ENCODE measurements at places on chromosomes 2 and 18. TPM values are rescaled to one million over a fixed set of nuclear protein-coding genes. Genes with fewer than 3 reads are reported as not detected.

- no peaks in the 10 kb centered on the region for H3K36me3 ChIP-seq
- H3K27me3 ChIP-seq, result no peaks in the 10 kb centered on the region
- no peaks in the 10 kb centered on the region for H3K4me1 ChIP-seq
- H3K4me3 ChIP-seq, result no peak overlapping the region
Observed at GRCh38 chr2:165889798-165890197, 63.8 kb downstream of the TTC21B start.

DNA sequence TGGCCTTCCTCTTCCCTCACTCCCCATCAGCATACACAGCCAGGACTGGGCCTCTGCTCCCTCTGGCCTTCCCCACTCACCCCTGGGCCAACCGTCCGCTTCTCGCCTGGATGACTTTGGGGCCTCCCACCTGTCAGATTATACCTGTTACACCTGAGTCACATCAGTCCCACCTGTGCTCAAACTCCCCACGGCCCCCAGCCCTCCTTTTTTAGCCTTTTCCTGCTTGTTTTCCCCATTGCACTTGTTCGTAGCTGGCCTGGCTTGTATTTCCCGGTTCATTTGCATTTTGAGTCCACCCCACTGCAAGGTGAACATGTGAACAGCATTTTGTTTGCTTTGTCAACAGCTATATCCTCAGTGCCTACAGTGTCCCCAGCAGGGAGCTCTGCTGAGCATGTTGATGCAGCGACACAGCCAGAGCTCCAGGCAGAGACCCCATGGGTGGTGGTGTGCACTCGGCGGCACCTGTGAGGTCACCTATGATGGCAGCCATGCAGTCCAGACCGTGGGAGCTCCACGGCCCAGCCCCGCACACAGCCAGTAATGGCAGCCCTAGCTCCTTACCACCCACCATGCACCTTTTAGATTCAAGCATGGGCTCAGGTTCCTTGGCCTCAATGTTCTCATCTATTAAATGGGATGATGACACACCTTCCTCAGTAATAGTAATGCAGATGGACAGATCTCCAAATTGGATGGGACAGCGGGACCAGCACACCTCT is 276.4 kb upstream of the HS6ST1 start:
- DNase-seq, result peak; percentile 64
- H3K27me3 ChIP-seq, result no peaks in the 10 kb centered on the region
- peak overlapping the region; percentile 73 for H3K27ac ChIP-seq
- no peak overlapping the region for H3K4me3 ChIP-seq
- peaks cover 15% of the 10 kb centered on the region for H3K4me1 ChIP-seq
- H3K36me3 ChIP-seq, result no peaks in the 10 kb centered on the region

DNA sequence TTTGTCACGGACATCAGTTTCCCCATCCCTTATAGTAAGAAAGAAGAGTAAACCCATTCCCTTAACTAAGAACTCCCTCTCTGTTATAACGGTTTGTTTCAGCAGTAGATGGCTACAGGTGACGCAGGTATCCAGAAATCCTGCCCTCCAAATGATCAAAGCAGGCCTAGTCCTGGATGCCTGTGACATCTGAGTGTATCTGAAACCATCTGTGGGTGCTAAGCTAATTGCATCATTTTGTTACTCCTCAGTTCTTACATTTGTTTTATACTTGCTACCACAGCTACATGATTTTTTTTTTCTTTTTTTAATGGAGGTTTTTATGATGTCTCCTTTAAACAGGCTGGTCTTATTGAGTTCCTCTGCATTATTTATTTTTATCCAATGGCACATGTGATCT is 55.1 kb downstream of the AAK1 start:
- no peak for DNase-seq
- no peaks in the 10 kb centered on the region for H3K27me3 ChIP-seq
- no peaks in the 10 kb centered on the region for H3K4me1 ChIP-seq
- no peaks in the 10 kb centered on the region for H3K36me3 ChIP-seq
- no peak overlapping the region for H3K27ac ChIP-seq

DNA sequence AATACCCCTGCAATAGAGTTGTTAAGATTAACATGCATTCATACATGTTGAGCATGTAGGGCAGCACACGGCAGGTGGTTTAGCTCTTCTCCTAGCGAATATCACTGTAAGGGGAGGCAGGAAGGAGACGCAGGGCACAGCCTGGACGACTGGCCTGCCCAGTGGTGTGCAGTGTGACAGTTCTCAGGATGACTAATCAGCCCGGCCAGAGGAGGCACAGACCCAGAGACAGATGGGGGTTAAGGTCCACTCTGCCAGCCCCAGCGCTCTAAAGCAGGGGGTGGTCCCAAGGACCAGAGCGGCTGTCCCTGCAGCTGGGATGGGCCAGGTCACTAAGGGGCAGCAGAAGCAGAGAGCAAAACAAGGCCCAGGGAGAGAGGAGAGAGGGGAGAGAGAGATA is 63.7 kb downstream of the RNF152 start:
- no peaks in the 10 kb centered on the region for H3K4me1 ChIP-seq
- peak; percentile 20 for DNase-seq
- H3K27me3 ChIP-seq, result no peaks in the 10 kb centered on the region

The UGT1A10 gene
- total RNA-seq, result not detected

DNA sequence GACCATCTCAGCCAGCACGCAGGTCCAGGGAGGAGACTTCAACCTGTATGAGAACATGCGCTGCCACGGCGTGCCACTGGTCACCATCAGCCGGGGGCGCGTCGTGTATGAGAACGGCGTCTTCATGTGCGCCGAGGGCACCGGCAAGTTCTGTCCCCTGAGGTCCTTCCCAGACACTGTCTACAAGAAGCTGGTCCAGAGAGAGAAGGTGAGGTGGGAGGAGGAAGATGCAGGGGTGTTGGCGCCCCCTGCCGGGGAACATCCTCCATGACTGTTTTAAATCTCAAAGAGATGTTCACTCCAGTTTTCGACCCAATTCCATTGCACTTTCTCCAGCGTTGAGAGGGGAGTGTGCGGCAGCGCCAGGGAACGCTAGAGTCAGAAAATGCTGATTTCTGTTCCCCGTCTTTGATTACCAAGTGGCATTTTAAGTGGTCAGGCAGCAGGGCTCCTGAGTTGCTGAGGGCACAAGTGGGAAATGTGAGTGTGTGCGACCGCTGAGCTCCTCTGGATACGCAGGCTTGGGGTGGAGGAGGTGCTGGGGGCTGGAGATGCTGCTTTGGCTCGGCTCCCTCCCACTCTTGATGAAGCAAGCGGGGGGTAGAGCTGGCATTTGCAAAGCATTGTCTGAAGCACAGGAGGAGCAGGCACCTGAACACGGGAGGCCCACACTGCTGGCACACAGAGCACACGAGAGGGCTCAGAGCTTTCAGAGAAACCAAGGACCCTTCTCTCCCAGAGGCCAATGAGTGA is 27.7 kb upstream of the MAPRE3 start:
- DNase-seq, result peak; percentile 80
- H3K4me3 ChIP-seq, result no peak overlapping the region
- H3K4me1 ChIP-seq, result no peaks in the 10 kb centered on the region
- no peaks in the 10 kb centered on the region for H3K36me3 ChIP-seq

GRCh38 chr18:21303895-21304294 is 61.9 kb downstream of the GREB1L start:
- no peak overlapping the region for H3K27ac ChIP-seq
- DNase-seq, result no peak
- H3K4me3 ChIP-seq, result no peak overlapping the region
- no peaks in the 10 kb centered on the region for H3K36me3 ChIP-seq
- peaks cover 10% of the 10 kb centered on the region for H3K4me1 ChIP-seq

DNA sequence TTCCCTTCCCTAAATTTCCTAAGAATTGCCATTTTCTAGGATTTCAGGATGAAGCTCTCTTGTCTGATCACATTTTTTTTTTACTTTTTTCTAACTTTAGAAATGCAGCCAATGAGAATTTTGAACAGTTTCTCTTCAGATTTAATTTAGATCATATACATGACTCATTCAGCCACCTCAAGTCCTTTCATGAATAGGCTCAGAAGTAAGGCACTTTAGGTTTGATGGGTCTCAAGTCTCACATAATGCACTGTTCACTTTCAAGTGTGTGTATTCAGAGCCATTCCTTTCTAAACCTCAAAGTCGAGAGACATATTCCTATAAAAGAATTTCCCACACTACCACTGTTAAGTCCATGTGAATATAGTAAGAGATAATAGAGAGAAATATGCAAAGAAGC is 614.1 kb upstream of the VRK2 start:
- no peak overlapping the region for H3K27ac ChIP-seq
- DNase-seq, result no peak
- H3K4me3 ChIP-seq, result no peak overlapping the region

The SLC8A1 gene
- total RNA-seq, result 8.9 TPM

The ZNF521 gene
- 13.3 TPM for total RNA-seq

- H3K27me3 ChIP-seq, result no peaks in the 10 kb centered on the region
- H3K4me1 ChIP-seq, result peaks cover 22% of the 10 kb centered on the region
- H3K4me3 ChIP-seq, result no peak overlapping the region
- no peak for DNase-seq
Observed at GRCh38 chr18:3649633-3650426, 199.9 kb downstream of the TGIF1 start.

GRCh38 chr18:8623549-8624106 is 14.4 kb downstream of the RAB12 start:
- no peak overlapping the region for H3K4me3 ChIP-seq
- no peaks in the 10 kb centered on the region for H3K27me3 ChIP-seq
- no peak overlapping the region for H3K27ac ChIP-seq
- DNase-seq, result no peak
- H3K36me3 ChIP-seq, result no peaks in the 10 kb centered on the region
- H3K4me1 ChIP-seq, result no peaks in the 10 kb centered on the region
